ENCODE measurements at places on chromosomes 16 and 17.

DNA sequence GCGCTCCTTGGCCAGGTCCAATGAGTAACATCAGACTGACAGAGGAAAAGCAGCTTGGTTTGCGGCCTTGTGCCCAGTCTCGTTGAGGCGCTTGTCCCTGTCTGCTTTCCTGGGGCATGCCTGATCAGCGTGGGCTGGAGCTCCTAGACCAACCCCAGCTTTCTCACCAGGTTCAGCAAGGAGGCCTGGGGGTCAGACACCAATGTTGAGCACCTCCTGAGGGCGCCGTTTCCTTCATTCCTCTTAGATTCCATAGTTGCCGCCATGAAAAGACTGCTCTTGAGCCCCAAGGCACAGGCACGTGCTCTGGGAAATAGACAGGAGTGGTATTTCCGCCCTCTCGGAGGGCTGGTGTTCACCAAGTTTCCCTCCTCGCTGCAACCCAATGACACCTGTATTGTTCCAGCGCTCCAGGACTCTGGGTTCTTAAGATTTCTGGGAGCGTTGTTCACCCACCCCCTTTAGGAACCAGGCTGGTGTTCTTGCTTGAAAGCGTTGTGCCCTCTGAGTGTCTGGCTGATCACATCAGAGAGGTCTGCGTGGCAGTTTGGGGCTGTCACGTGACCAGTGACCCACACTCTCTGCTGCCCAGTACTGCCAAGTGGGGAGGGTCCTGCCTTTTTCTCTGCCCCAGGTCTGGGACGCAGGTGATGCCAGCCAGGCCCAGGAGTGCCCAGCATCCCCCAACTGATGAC lies 18.0 kb downstream of the KCTD2 start:
- DNase-seq, result no peak

DNA sequence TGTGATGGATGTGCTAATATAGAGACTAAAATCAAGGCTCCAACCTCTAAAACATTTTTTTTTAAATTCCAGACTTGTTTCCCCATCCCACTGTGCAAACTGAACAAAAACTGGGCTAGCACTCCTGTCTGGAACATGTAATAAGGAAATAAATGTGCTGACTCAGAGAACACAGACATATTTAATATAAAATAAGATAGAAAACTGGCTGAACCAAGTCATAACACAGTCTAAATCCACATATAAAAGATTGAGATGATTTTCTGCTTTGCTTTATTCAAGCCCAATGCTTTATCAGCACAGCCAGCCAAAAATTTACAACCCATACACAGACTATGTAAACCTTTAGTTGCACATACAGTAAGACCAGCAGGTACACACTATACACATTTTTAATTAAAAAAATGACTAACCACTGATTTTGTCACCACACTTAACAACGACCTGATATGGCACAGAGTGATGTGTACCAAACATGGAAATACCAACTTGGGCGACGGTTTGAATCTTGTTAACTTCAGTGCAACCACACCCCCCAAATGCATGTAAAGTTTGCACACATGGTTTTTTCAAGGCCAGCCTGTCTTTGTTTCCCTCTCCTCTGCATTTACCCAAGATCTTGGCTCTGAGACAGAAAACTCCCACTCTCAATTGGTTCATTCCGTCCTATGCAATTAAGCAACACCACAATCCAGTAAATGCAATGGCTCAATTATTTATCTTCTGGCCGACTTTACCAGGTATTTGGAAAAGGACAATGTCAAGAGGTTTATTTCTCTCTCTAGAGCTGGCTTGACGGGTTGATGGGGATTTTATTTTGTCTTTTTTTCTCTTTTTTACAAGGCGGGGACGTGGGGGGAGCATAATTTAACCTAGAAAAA lies 1.2 kb downstream of the STAT3 start:
- no peak for DNase-seq

DNA sequence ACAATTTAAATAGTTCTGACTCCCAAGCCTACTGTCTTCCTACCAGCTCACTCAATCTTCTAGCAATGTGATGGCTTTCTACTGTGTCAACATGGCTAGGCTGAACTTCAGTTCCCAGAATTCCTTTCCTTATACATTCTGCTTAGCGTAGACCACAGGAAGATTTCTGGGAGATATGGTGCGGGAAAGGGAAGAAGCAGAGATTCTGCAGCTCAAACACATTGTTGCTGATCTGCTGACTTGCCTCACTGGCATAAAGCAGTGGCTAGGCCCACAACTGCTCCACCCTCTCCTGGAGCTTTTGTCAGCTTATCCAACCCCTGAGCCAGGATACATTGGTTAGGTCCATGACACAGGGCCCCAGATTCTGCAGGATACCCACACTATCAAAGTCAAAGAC lies 58.8 kb downstream of the GAS7 start:
- no peak for DNase-seq

DNA sequence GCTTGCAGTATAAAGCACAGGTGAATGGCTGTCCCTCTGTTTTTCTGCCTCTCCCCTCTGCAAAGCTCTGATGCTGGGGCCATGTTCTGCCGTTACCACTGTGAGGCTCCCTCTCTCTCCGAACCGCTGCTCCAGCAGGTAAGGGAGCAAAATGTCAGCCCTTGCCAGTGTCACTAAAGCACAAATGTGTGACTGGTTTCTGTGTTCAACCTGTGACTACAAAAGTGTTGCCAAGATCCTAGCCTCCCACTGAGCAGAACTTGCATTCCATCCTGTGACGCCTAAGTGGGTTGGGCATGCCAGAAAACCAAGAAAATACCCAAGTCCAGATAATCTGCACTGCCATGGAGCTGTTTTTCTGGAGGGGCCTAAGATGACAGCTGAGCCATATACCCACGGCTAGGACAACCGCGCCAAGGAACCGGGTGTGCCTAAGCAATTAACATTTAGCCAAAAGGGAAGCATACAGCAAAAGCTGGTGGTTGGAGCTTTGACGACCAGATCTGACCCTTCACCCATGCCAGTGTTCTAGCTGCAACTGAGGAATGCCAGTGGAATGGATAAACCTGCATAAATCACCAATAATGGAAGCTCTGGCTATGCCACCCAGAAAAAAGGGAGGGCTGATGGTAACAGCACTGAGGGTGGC lies 35.0 kb downstream of the PSME3IP1 start:
- DNase-seq, result no peak

DNA sequence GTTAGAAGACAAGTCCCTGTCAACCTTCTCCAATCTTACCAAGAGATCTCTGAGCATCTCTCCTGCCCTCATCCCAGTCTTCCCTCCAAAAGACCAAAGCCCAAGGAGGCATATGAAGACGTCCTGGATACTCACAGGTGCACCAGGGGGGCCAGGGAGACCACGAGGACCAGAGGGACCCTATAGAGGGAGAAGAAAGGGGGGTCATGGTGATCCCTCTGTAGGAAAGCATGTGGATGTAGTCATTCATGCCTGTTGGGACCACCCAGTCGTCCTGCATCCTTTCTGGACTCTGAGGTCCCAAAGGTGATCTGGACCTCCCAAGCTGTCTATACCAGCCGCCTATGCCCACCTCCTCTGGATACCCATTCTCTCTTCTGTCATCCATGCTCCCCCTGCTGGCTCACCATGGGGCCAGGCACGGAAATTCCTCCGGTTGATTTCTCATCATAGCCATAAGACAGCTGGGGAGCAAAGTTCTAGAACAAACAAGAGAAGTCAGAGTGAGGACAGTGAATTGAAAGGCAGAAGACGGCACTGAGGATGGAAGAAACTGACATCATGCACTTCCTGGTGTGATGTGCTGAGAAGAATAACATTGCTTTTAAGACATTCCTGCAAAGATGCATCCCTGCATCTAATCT lies 3.3 kb downstream of the COL1A1 start:
- peak; percentile 65 for DNase-seq

GRCh38 chr16:79067600-79067999 lies 532.9 kb downstream of the MAF start:
- DNase-seq, result no peak

DNA sequence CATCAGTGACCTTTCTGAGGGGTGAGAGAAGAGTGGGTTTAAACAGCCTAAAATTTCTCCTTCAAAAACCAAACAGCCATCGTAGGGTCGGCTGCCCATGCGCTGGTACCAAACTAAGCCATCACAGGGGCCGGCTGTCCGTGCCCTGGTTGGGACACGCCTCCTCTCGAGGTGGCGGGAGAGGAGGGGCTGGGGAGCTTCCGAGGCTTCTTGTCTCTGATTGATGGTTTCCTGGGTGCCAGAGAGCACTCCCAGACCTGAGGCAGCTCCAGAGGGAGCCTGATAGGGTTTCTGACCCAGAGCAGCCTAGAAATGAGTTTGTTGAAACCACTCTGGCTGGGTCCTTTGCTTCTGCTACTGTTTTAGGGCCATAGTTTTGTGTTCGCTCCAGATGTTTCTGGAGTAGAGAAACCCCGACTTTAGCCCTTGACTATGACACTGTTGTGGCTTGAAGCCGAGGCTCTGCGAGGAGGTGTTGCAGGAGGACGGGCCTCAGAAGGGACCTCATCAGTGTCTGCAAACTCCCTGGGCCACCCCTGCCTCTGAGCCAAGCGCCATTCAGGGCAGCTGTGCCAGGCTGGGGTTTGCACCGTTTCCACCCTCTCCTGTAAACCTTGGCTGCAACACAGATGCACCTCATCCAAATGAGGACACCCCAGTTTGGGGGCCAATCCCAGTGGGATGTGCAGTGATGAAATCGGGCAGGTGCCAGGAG lies 6.2 kb downstream of the ZNF276 start:
- no peak for DNase-seq

DNA sequence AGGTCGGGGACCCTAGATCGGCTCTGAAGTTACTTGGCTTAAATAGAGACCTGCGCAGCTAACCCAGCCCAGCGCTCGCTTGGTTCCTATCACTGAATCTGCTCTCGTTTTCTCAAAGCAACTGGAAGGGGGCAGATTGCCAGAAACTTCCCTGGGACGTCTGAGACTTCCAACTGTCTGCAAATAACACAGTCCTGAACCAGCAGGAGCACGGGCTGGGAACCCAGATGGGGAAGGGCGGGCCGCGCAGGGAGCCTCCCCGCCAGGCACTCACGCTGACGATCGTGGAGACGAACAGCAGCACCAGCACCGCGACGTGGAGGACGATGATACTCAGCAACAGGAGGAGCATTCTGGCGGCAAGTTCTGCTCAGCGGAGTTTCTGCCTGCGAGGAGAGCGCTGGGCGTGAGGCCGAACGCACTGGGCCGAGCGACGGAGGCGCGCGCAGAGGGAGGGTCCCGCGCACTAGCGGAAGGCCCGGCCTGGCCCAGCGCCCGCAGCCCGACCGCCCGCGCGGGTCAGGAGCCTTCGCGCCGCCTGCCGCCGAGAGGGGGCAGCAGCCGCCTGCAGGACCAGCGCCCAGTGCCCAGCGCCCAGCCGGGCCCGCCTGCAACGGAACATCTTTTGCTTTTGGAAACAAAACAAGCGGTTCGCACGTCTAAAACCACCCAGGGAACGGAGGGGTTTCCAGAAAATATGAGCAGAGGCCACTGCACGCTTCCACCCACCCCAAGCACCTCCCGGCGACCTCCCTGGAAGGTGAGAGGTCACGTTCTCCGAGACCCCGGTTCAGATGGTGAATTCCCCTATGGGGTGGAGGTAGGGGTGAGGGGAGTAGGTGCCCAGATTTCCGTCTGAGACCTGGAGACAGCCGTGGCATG lies 4.5 kb downstream of the PMP22 start:
- peak; percentile 92 for DNase-seq

DNA sequence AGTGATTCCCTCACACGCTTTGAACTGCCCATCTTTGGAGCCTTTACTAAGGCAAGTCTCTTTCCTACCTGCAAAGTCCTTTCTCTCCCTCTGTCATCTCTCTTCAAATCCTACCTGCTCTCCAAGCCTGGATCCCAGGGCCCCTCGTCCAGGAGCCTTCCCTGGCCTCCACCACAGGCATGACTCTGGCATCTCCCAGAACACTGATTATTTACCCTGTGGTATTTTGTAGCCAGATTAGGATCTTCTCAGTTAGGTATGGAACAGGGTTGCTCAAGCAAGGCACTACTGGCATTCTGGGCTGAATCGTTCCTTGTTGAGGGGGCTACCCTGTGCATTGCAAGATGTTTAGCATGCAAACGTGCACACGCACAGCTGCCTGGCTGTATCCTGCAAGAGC lies 31.9 kb upstream of the POLR3E start:
- DNase-seq, result no peak

- no peak for DNase-seq
Measured at GRCh38 chr17:58520843-58521430, 6.5 kb upstream of the MTMR4 start.

GRCh38 chr16:73890186-73891128 lies 406.2 kb upstream of the PSMD7 start:
- DNase-seq, result peak; percentile 57

- no peak for DNase-seq
Measured at GRCh38 chr17:58373923-58374322, 21.9 kb upstream of the SUPT4H1 start.

DNA sequence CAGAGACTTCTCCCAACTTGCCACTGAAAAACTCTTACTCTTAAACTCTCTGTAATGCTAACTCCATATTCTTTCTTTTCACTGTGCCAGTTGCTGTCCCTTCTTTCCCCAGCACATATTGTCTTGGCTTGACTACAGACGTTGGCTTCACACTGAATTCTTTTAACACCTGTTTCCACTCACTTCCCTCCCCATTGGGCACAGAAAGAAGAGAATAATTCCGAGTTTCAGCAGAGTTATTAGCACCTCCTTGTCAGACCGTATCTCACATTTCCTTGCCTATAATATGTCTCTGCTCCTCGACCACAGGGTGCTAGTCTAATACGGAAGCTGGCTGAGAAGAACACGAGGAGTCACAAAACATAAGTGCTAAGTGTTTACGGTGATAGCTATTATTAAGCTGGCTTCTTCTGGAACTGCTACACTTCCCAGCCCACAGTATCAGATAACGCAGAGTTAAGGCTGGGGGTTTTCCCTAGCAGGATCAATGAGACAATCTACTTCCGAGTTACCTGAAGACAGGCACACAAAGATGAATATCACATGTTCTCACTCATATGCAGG lies 188.5 kb upstream of the CDH8 start:
- DNase-seq, result no peak

GRCh38 chr16:9603316-9603715 lies 511.9 kb downstream of the HAPSTR1 start:
- DNase-seq, result peak; percentile 61

DNA sequence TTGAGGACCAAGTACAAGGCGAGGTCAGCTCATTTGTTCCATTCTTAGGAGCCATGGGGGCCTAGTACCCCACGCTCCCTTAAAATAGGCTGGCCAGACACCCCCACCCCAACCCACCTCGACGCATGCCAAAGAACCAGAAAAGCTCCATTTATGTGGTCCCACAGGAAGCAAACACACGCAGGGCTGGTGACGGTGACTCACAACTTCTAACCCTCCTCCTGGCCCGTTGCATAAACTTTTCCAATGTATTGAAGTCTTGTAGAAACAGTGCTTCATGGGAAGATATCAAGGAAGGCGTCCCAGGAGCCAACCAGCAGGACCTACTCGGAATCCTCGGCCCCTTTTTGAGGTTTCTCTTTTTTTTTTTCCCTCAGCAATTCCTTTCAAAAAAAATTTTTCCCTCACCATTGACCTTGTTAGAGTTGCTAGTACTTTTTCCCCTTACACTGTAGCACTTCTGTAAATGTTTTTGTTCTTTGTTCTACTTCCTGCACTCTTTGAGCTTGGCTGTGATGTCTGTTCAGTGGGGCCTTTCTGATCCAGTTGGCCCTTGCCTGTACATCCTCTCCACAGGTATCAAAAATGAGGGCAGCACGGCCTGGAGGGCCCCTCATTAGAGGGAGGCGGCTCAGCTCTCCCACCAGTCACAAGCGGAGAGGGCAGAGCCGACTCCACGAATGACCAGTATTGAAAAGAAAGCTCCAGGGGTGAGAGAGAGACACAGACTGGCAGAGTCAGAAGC lies 208.3 kb downstream of the RGS9 start:
- peak; percentile 34 for DNase-seq

GRCh38 chr16:19474617-19475016 lies 47.3 kb downstream of the GDE1 start:
- no peak for DNase-seq

- no peak for DNase-seq
Measured at GRCh38 chr17:44044071-44044470, 22.4 kb downstream of the LSM12 start.
